ENCODE measurements at places on chromosomes 7 and 10. TPM values are rescaled to one million over a fixed set of nuclear protein-coding genes. Genes with fewer than 3 reads are reported as not detected.

CCDC146 gene
- total RNA-seq: 3.1 TPM

SGMS1 gene
- total RNA-seq: 55.6 TPM

FGL2 gene
- 58.2 TPM for total RNA-seq

GDF2 gene
- total RNA-seq: not detected

ASB4 gene
- total RNA-seq: under 0.01 TPM

SPDYE2 gene
- not detected for total RNA-seq

GPR146 gene
- total RNA-seq: 1.00 TPM

ADAP1 gene
- total RNA-seq: 9.1 TPM
